ENCODE measurements at places on chromosomes 1 and 21. TPM values are rescaled to one million over a fixed set of nuclear protein-coding genes. Genes with fewer than 3 reads are reported as not detected.

DNA sequence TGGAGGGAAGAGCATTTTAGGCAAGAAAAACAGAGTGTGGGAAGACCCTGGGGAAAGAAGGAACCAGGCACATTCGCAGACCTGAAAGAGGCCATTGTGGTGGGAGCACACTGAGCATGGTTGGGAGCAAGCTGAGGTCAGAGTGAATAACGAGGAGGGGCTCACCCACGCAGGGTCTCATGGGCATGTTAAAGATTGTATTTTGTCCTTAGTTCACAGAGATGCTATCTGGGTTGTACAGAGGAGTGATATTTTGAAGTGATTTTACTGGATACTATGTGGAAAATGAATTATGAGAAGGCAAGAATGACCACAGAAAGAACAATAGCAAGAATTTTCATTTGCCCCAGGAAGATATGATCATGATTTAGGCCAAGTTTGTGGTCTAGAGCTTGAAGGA, 578.3 kb upstream of the NR5A2 start:
- no peaks in the 10 kb centered on the region for H3K36me3 ChIP-seq
- no peak overlapping the region for H3K4me3 ChIP-seq
- DNase-seq: no peak

DNA sequence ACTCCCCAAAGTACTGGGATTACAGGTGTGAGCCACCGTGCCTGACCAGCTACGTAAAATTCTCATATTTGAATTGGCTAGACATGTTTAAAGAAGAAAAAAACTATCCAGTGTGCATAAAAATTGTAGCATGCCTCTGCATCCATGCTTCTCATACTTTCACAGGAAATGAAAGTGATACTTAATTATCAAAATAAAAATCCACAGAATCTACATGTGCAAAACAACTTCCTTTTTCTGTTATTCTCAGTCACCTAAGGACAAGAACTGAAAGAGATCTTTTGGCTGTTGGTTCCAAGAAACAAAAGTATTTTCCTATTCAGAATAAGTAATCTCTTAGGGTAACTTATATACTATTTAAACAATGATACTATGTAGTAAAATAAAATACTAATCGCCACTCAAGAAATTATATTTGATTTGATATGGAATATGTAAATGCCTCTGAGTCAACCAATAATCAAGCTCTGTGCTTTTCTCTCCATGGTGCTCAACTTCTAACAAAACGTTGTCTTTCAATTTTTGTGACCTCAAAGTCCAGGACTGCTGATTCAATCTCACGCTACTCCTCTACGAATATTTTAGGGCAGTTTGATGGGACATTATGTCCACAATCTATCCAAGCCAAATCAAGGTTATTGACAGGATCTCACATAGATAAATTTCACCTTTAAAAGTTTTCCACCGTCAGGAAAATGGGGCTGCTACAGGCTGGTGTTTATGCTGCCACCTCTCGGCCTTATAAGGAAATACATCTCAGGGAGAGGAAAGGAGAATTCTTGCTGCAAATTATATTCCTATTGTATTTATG, 102.7 kb downstream of the ZNF281 start:
- no peak overlapping the region for H3K4me3 ChIP-seq
- H3K4me1 ChIP-seq: peaks cover 40% of the 10 kb centered on the region
- no peaks in the 10 kb centered on the region for H3K36me3 ChIP-seq
- H3K27me3 ChIP-seq: no peaks in the 10 kb centered on the region
- DNase-seq: no peak
- H3K27ac ChIP-seq: peak overlapping the region; percentile 40

- no peak overlapping the region for H3K27ac ChIP-seq
- H3K4me1 ChIP-seq: no peaks in the 10 kb centered on the region
- H3K36me3 ChIP-seq: peaks cover 4% of the 10 kb centered on the region
- H3K27me3 ChIP-seq: no peaks in the 10 kb centered on the region
Observed at GRCh38 chr1:227666286-227666685, 68.8 kb downstream of the JMJD4 start.

DNA sequence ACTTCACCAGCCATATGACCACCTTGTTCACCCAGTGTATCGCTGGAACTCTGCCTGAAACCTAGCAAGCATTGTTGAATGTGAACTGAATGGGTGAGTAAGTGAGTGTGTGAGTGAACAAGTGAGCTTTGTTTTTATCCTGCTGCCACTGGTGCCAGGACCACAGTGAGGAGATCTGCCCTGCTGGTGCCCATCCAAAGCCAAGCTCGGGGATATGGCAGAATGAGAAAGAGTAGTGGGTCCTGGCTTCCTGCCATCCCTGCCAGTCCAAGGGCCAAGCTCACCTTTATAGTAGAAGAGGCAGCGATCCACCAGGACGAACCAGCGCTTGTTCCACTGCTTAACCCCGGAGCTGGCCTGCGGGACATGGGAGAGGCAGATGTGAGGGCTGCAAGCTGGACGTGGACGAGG, 53.4 kb upstream of the GOLT1A start:
- no peaks in the 10 kb centered on the region for H3K36me3 ChIP-seq
- DNase-seq: peak; percentile 44
- no peaks in the 10 kb centered on the region for H3K4me1 ChIP-seq
- no peak overlapping the region for H3K27ac ChIP-seq
- H3K4me3 ChIP-seq: no peak overlapping the region

- no peaks in the 10 kb centered on the region for H3K36me3 ChIP-seq
- H3K4me3 ChIP-seq: no peak overlapping the region
- peak overlapping the region; percentile 30 for H3K27ac ChIP-seq
Observed at GRCh38 chr1:170068923-170069322, 5.6 kb downstream of the KIFAP3 start.

DNA sequence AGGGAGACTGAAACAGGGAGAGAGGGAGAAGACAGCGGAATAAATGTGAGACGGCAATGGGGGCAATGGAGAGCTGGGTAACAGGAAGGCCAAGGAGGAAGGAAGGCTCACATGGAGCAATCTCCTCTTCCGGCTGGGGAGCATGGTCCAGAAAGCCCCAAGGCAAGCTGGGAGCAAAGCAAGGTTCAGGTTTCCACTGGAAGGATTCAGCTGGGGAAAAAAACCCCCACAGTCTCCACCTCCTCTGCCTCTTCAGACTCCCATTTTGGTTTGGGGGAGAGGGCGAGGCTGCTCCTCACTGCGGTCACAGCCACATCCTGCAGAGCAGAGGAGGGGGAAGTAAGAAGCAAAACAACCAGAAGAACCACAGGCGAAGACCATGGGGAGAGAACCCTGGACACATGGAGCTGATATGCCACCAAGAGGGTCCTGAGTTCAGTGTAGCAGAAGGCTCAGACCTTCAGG, 650 bp downstream of the TNFAIP8L2 start:
- peak overlapping the region; percentile 66 for H3K27ac ChIP-seq
- H3K27me3 ChIP-seq: no peaks in the 10 kb centered on the region
- peaks cover 19% of the 10 kb centered on the region for H3K36me3 ChIP-seq
- peaks cover 15% of the 10 kb centered on the region for H3K4me1 ChIP-seq
- peak overlapping the region; percentile 70 for H3K4me3 ChIP-seq
- DNase-seq: peak; percentile 90

DNA sequence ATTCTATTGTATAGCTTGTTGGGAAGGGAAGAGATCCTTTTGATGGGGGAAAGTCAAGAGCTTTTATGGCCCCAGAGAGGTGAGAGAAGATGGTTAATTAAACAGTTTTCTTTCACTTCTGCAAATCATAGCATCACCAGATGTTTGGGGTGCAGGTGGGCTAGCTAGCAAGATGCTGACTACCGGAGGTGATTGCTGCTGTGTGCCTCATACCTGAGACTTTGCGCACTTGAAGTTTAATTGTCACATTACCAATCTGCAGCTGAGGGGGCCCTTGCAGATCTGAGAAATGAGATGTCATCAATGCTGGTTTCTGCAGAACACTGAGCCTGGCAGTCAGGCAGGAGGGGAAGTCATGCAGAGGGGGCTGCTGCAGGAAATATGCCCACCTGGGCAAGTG, 73.9 kb downstream of the SNRPE start:
- H3K36me3 ChIP-seq: no peaks in the 10 kb centered on the region
- no peak for DNase-seq
- H3K4me1 ChIP-seq: no peaks in the 10 kb centered on the region

DNA sequence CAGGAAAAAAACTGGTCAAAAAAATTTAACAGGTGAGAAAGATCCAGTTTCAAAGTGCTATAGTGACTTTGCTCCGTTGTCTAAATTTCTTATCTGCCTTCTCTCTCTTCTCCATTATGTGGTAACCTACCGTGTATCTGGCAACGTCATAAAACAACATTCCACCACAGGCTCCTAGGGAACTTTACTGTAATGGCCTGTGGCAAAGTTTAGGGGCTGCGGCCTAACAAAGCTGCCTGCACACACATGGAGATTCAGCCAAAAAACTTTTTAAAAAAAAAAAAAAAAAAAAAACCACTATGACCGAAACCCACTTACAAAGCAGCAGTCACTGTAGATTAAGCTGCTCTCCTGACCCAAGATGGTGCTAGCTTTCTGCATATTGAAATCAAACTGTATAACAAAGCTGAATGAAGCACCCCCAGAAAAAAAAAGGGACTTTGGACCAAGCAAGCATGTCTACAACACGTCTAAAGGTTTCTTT, 202.6 kb downstream of the SLC45A1 start:
- DNase-seq: no peak
- H3K4me1 ChIP-seq: peaks cover 78% of the 10 kb centered on the region
- H3K27ac ChIP-seq: no peak overlapping the region
- H3K27me3 ChIP-seq: no peaks in the 10 kb centered on the region
- no peaks in the 10 kb centered on the region for H3K36me3 ChIP-seq
- no peak overlapping the region for H3K4me3 ChIP-seq

DNA sequence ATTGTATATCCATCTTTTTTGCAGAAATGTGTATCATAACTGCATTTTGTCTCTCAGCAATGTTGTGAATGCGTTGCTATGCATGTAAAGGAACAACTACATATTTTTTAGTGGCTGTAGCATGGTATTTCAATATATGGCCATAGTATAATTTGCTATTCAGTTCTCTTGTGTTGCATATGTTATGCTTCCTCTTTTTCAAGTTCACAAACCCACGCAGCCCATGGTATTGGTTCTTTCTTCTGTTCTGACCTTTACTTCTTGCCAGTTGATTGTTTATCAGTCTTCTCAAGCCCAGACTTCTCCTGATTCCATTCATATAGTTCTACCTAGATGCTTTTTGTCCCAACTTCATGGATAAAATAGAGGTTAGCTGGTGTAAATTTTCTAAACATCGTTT, 6.1 kb downstream of the SLC22A15 start:
- no peaks in the 10 kb centered on the region for H3K27me3 ChIP-seq
- no peaks in the 10 kb centered on the region for H3K4me1 ChIP-seq
- no peak for DNase-seq
- H3K27ac ChIP-seq: no peak overlapping the region
- H3K36me3 ChIP-seq: no peaks in the 10 kb centered on the region
- H3K4me3 ChIP-seq: no peak overlapping the region

The IL24 gene
- total RNA-seq: not detected

The MRPL24 gene
- 37.8 TPM for total RNA-seq

The VAV3 gene
- 63.0 TPM for total RNA-seq

The CHIA gene
- total RNA-seq: not detected

The LAPTM5 gene
- total RNA-seq: 622 TPM

The DYNLT5 gene
- 1.6 TPM for total RNA-seq

The SH3D21 gene
- total RNA-seq: 1.7 TPM

The SPRR4 gene
- not detected for total RNA-seq

The S100A7A gene
- total RNA-seq: not detected
